HAP-1 (cell line): ENCODE measurements at places on chromosomes 7 and 10.

GRCh38 chr7:138727336-138728099, 26.4 kb upstream of the SVOPL start:
- DNase-seq: no peak

DNA sequence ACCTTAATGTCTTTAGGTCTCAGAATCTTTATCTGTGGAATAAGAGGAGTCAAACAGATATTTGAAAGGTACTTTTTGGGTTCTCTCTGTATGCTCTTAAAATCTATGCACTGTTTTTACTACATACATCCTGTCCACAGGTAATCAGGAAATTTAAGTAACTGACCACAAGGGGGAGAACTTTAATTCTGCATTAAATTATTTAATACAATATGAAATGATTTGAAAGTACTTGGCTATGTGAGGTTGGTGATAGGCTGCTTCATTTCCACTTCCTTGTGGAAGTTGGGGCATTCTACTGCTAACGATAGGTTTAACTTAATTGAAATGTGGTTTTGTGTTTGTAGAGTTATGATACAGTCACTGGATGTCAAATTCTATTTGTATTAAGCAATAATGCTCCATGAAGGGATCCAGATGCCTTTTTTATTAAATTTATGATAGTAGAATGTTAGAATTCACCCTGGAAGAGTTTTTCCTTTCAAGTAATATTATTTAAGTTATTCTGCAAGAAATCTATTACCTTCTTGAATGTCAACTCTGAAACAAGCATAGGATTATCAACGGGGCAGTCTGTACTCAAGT, 6.0 kb downstream of the TEX47 start:
- peak; percentile 21 for DNase-seq

DNA sequence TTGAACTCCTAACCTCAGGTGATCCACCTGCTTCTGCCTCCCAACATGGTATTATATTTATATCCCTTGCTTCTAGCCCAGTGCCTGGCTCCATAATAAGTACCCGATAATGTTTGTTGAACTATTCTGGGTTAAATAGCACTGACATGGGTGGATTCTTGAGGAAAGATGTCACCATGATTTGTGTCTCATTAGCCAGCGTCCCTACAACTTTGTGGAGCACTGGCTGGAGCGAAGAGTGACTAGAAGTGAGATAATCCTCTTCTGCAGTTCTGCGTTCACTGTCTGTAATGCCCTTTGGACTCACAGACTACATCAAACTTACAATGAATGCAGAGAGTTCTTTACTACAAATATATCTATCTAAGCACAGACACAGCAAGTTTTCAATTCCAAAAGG, 16.9 kb upstream of the AKR1E2 start:
- no peak for DNase-seq

DNA sequence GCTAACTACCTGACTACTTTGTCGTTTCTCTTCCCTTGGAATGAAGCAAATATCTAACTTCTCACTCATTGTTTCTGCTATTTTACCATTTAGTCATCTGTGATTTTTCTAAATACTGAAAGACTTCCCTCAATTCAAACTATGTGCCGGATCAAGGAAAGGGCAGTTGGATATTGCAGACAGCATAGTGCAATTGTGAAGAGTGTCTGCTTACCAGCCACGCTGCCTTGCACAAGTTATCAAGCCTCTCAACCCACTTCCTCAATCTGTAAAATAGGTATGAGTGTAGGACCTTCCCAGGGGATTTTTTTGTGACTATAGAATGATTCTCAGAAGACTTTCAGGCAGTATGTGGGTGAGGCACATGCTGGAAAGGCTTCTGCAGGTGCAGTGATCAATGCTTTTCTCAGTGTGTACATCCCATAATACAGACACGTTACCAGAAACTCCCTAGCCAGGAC, 54.3 kb downstream of the EGFR start:
- DNase-seq: no peak

GRCh38 chr10:19209319-19209718, 160.7 kb downstream of the MALRD1 start:
- no peak for DNase-seq

GRCh38 chr10:14513123-14513522, 182.4 kb upstream of the FRMD4A start:
- DNase-seq: no peak

- no peak for DNase-seq
Observed at GRCh38 chr10:50362547-50363125, 111.3 kb upstream of the ASAH2 start.

- no peak for DNase-seq
Observed at GRCh38 chr7:149855361-149856305, 17.5 kb downstream of the ZNF862 start.

- no peak for DNase-seq
Observed at GRCh38 chr10:48818081-48818480, 121.6 kb downstream of the LRRC18 start.

DNA sequence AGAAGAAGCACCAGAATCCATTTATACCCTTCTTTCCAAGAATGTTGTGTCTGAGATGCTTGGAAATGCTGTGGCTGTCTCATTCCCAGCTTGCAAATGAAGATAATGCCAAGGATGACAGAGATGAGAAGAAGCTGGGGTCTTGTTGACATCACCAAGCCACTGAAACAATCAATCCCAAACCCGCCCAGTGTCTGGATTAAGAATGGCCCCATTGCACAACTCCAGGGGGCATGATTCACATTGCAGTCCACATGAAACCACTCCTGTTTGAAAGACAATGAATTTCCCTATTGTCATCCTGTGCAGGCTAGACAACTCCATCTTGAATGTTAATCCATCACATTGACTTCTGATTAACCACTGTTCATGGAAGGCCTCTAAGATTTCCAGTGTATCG, 28.6 kb downstream of the SORBS1 start:
- DNase-seq: no peak

DNA sequence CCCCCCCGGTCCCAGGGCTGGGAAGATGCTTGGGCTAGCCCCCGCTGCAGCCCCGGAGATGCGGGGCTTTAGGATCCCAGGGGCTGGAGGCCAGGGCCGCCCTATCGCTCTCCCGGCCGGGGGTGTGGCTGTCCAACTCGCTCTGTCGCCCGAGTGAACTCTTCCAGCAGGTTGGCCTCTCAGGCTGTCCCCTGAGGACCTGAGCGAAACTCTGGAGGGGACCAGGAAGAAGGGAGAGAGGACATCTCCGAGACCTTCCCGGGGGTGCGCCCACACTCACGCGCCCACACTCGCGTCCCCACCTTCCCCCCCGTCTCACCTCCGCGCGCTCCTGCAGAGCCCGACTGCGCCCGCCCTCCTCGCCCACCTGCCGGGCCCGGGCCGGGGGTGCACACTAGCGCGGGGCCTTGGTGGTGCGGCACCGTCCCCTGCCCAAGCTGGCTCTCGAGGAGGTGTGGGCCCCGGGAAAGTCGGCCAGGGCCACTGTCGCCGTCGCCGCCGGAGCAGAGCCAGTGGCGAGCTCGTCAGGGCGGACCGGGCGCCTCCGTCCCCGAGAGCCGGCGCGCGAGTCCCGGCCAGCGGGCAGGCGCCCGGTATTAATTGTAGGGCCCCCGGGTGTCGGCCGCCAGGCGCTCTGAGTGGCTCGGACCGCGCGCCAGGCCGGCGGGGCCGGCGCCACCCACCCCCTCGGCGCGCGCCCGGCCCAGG, 101.7 kb upstream of the SVIL start:
- no peak for DNase-seq

GRCh38 chr7:100887516-100888290, 1.8 kb downstream of the UFSP1 start:
- no peak for DNase-seq

DNA sequence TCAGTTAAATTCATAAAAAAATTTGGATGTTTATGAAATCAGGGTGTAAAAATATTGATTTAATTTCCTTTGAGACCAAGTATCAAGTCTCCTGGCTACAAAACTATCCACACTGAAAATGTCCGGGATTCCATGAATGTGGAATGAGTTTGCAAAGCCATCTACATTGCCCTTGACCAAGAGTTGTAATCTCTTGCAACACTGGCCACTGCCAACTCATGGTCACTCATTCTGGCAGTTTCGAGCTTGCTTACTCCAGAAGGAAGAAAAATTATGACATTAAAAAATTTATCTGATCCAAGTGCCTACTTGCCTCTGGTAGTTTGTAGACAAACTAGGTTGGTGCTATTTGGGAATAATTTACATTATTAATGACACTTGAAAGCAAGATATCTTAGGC, 84.2 kb downstream of the NPY start:
- no peak for DNase-seq

- DNase-seq: peak; percentile 37
Observed at GRCh38 chr10:101367569-101368453, 13.8 kb downstream of the BTRC start.

DNA sequence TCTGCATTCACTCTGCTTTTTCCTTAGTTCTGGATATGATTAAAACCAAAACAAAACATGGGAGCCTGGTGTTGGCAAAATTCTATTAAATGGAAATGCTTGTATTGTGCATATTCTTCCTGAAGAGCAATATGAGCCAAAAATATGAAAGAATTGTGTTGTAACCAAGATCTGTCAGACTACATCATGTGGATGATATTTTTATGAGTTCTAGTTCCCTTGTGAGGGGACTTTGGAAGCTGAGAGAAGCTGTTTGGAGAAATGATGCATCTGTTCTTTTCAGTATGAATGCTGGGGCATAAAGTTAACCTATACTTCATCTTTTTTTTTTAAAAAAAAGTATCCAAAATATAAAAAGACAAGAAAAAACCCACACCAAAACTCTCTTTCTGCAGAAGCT, 782.7 kb downstream of the ANKRD7 start:
- DNase-seq: no peak

GRCh38 chr7:4851459-4852422, 10.1 kb downstream of the PAPOLB start:
- no peak for DNase-seq

GRCh38 chr7:108973075-108973474, 403.4 kb downstream of the DNAJB9 start:
- DNase-seq: peak; percentile 53

DNA sequence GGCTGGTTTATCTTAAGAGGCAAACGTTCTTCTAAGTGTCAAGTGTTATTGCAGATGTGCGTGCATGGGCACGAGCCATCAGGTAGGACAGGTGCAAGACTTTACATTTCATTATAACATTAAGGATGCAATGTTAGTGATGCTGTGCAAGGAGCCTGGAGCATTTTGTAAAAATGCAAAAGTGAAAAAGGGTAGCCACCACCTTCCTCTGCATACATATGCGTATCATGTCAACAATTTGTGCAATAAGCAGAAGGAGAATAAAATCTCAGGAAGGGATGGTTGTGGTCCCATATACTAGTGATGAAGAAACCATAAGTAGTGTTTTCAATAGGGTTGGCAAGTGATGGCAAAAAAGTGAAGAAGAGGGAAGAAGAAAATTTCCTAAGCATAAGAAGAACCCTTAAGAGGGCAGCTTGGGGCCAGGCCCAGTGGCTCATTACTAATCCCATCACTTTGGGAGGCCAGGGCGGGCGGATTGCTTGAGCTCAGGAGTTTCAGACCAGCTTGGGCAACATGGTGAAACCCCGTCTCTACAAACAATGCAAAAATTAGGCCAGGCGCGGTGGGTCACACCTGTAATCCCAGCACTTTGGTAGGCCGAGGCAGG, 7.5 kb downstream of the PIK3AP1 start:
- no peak for DNase-seq

DNA sequence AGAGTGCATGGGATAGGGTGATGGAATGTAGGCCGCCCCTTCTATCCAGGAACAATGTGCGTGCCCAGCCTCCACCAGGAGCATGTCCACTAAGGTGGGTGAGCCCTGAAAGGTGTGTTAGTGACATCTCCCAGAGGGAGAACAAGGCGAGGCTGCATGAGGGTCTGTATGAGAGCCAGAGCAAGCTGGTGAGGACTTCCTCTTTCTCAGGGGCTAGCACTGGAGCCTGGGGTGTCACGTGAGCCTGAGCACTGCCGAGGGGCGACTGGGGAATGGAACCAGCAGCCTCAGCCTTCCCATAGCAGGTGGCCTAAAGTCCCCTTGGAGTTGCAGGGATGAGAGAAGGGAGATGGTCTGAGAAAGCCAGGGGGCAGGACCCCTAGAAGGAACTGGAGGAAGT, 156.3 kb upstream of the COBL start:
- DNase-seq: no peak
